Activated naive CD8-positive, alpha-beta T cell treated with anti-CD3 and anti-CD28 coated beads, Interleukin-2, amount 10 ng/mL, durations not matched to agents 7 days and 5 days (primary cell): ENCODE measurements at places on chromosomes 6 and 20. TPM values are rescaled to one million over a fixed set of nuclear protein-coding genes. Genes with fewer than 3 reads are reported as not detected.

GRCh38 chr6:166747644-166748595, 120.9 kb upstream of the RPS6KA2 start:
- no peak for DNase-seq

- DNase-seq, result no peak
These were observed 192.6 kb upstream of the VGLL2 start for GRCh38 chr6:117072781-117073180.

The ADGRF5 gene
- total RNA-seq, result not detected

- DNase-seq, result no peak
These were observed 108.5 kb downstream of the UNC5CL start for GRCh38 chr6:40930555-40930954.

DNA sequence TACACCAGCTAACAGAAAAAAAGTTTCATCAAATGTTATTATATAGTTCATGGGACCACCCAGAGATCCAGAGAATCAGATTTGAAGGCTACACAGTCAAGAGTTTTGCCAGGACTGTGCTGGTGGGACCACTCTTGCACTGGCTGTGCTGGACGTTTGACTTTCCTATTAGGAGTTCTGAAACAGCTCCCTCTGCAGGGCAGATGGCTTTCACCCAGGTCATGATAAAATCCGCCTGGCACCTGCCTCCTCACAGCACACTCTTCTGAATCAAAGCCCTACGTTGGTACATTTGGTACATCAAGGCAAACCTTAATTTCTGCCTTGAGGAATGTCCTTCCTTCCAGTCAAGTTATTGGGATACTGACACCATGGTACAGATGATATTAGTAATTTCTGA, 302.1 kb downstream of the ZNF217 start:
- no peak for DNase-seq

The COX4I2 gene
- total RNA-seq, result not detected

GRCh38 chr6:2157441-2158127, 87.8 kb downstream of the GMDS start:
- no peak for DNase-seq

GRCh38 chr6:44039839-44040350, 87.4 kb downstream of the MRPL14 start:
- peak; percentile 14 for DNase-seq

- DNase-seq, result no peak
These were observed 12.6 kb upstream of the PCMTD2 start for GRCh38 chr20:64242797-64243475.

The PRICKLE4 gene
- not detected for total RNA-seq

DNA sequence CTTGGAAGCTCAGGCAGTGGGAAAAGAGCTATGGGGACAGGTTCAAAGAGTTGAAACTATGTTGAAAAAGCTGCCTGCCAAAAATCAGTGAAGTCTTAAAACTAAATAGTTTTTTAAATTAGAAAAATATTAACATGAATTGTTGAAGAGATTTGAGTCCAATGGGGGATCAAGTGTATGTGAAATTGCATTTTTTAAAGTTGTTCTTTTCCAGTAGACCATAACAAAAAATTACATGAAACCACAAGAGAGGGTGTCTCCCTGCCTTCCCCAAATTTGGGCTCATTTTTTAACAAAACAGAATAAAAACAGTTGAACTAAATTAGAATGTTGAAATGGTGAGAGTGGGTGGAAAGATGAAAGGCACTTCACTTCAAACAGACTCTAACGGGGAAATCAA, 31.5 kb upstream of the COL10A1 start:
- DNase-seq, result no peak

DNA sequence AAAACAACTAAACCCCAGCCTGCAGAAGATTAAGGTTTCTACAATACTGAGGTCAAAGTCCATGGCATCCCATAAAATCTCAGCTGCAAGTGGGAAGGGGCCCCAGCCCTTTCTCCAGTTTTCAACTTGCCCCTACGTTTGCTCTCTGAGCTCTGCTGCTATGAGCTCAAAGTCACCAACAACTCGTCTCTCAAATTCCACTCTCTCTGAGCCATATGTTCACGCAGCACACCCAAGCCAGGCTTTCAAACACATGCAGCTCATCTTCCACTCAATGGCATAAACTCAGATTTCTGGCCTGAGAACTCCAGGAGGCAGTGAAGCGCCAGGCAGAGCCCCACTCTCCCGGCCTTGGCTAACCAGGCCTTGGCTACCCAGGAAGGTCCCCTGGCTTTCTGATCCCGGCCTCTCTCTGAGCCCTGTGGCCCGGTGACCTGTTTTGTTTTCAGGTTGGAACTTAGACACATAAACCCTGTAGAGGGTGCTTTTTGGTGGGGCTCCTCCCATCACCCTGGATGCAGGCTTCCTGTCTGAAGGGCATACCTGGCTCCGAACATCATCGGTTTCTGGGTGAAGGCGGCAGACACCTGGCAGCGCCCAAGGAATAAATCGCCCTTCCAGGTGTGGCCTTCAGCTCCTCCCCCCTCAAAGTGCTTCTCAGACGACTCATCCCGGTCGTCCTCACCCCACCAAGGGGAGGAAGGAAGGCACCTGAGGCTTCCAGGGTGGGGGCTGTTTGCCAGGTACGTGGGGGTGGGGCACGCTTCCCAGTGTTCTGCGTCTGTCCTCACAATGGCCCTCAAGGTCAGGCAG, 12.4 kb downstream of the SLC22A23 start:
- DNase-seq, result no peak

DNA sequence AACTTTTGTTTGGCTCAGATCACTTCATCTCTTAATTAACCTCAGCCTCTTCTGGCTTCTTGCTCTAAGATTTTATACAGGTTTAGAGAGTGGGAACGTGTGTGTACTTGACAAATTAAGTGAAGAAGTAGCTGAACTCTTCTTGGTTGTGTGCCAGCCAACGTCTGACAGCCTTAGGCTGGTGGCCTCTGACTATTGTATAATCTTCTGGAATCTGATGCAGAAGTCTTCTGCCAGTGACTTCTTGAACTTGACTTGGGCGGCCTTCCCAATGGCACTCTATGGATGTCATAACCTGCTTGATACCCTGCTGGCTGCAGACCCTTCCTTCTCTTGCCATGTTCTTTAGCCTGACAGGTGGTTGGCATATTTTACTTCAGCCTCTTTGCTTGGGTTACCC, 660.5 kb downstream of the DOK5 start:
- DNase-seq, result no peak

- DNase-seq, result no peak
These were observed 1174.7 kb upstream of the MAP3K7 start for GRCh38 chr6:91761621-91762020.

The ARMH2 gene
- 1.6 TPM for total RNA-seq

- DNase-seq, result no peak
These were observed 224.8 kb downstream of the SYNDIG1 start for GRCh38 chr20:24694157-24694726.

The TGM2 gene
- total RNA-seq, result 0.43 TPM

DNA sequence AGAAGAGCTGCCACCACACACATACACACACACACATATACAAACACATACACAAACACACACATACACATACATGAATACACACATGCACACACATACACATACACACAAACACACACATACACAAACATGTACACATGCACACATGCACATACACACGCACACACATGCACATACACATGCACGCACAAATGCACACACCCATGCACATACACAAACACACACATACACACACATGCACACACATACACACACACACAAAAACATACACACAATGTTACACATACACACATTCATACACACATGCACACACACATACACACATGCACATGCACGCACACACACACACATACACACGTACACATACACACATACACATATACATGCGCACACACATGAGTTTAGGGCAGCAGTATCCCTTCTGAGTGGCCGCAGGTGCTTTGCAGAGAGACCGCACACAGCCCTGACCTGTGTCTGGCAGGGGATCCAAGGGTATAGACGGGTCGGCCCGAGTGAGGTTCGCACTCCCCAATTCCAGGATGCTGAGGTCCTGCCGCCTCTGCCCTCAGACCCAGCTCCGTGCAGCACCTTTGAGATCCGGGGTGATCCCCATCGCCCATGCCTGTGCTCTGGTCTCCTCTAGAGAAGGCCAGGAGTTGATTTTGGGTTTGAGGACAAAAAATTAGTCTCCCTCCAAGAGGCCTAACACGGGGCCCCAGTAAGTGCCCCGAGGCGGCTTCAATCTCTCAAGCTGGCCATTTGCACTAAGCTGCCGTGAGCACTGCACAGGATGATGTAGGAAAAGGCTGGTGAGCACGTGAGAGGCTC, 56.8 kb downstream of the TMEM242 start:
- DNase-seq, result peak; percentile 13

The RSPO3 gene
- not detected for total RNA-seq

- peak; percentile 63 for DNase-seq
These were observed 92.6 kb upstream of the CLDN20 start for GRCh38 chr6:155171109-155171746.

The BACH2 gene
- total RNA-seq, result 65.8 TPM

DNA sequence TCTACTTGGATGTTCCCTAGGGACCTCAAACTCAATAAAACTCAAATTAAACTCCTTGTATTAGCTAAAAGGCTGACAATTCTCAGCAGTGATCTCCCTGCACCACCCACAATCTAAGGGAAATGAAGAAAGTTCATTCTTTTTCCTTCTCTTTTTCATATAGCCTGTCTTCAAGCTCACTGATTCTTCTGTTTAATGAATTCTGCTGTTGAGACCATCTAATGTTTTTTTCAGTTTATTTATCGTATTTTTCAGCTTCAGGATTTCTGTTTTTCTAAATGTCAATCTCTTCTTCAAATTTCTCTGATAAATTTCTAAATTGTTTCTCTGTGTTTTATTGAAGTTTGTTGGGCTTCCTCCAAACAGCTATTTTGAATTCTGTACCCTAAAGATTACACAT, 19.8 kb downstream of the CRISP2 start:
- DNase-seq, result no peak

GRCh38 chr6:32154514-32155161, 697 bp downstream of the PPT2 start:
- DNase-seq, result peak; percentile 75

GRCh38 chr6:12560315-12560714, 156.3 kb upstream of the PHACTR1 start:
- DNase-seq, result no peak

GRCh38 chr20:21510414-21511384, 3.2 kb downstream of the NKX2-2 start:
- DNase-seq, result peak; percentile 39

The BPIFB2 gene
- total RNA-seq, result not detected

DNA sequence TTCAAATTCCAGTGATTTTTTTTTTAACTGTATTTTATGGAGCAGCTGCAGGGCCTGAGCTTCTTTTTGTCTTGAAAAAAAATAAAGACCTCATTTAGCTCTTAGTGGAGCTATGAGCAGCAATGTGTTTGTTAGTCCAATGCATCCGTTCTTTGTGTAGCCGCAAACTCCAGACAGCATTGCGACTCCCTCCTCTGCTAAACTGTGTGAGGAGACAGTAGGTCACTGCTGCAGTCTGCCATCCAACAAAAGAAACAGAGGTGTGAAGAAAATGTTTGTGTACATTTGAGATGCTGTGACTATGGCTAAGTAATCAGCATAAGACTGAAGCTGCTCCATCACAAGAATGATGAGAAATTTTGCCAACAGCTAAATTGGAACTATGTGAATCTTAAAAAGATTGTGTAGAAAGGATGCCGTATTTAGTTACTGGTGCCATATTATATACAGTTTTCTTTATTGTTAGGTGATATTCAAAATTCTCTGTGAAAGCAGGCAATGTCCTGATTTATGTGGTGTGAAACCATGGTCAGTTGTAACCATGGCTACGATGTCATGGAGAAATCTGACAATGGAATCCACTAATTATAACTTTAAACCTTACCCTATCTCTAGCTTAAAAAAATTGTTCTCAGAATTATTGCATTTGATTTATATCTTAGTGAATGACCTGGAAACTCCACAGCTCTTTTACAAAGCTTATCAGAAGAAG, 428.8 kb upstream of the EPHA7 start:
- no peak for DNase-seq

- no peak for DNase-seq
These were observed 26.0 kb downstream of the RBM38 start for GRCh38 chr20:57417051-57417689.

The FAM83D gene
- total RNA-seq, result 15.4 TPM

DNA sequence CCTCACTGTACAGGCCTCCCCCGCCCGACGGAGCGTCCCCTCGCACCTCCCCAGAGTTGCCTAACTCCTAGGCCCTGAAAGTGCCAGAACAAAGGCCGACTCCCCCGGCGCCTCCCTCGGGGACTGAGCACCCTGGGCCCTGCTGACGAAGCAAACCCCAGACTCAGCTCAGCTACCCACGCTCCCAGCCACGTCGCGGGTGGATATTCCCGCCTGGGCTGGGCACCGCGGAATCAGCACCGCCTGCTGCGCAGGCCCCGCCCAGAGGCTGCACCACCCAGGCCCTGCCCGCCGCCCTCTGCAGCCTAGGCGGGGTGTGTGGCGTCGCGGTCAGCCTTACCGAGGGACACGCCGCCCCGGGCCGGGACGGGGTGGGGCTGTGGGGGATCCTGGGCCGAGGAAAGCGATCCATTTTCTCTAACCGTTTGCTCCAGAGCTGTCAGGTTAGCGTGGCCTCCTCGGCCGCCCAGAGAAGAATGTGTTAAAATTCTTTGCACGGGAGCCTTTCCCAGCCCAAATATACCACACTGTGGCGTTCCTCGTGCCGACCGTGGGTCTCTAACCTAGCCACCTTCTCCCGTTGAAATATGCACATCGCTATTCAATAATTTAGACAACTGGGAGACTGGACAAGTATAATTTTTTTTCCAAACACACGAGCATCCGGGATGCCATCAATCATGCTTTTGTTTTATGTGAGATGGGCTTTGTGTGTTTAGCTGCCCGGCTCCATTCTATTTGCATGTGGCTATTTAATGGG, 31.4 kb downstream of the TFAP2A start:
- DNase-seq, result no peak

- DNase-seq, result no peak
These were observed 34.3 kb downstream of the HLA-DMB start for GRCh38 chr6:32906539-32906938.

GRCh38 chr20:23624324-23624691, 13.4 kb downstream of the CST3 start:
- DNase-seq, result no peak

DNA sequence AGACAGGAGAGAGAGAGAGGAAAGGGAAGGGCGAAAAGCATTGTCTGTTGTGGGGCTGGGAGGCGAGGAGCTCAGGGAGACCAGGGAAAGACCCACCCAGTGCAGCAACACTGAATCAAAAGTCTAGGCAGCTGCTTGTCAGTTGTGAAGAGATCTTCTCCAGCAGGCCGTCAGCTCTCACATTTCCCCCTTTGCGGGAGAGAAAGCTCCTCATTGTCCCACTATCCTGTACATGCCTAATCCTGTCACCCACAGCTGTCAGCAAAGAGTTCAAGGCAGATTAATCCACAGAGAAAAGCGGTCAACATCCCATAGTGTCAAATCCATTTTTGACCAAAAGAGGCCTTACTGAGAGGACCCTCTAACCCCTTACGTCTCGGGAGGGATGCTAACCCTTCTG, 27.3 kb downstream of the RNF182 start:
- no peak for DNase-seq

- DNase-seq, result no peak
These were observed 98.7 kb downstream of the TSHZ2 start for GRCh38 chr20:53070706-53071392.

GRCh38 chr6:63426844-63427243, 107.1 kb upstream of the LGSN start:
- DNase-seq, result no peak

The C6orf132 gene
- 0.14 TPM for total RNA-seq

GRCh38 chr20:41734506-41734945, 116.3 kb upstream of the CHD6 start:
- no peak for DNase-seq
